Common myeloid progenitor, CD34-positive (primary cell): ENCODE measurements at places on chromosomes 6 and 20.
A peak's percentile ranks its signal among the peaks of the same experiment; 100 is the strongest.

- peak; percentile 19 for DNase-seq
These were observed 15.4 kb upstream of the BTBD3 start for GRCh38 chr20:11902285-11902697.

DNA sequence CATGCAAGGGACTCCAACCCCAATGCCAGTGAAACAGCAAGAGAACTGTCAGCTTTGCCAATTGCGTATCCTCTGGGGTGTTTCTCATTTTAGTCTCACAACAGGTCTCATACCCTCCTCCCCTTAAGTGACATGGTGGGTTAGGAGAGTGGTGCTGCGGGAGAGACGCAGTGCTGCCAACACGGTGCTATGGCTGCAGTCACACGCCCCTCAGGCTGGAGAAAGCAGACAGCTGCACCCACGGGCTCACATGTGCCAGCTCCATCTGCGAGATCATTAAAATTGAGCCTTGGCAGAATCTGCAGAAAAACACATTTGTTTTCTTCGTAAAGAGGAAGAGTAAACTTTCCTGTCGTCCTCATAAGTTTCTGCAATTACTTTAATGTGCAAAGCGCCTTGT is 114.7 kb downstream of the ANKRD60 start:
- DNase-seq: no peak

GRCh38 chr6:12595161-12595811 is 121.3 kb upstream of the PHACTR1 start:
- DNase-seq: peak; percentile 62

DNA sequence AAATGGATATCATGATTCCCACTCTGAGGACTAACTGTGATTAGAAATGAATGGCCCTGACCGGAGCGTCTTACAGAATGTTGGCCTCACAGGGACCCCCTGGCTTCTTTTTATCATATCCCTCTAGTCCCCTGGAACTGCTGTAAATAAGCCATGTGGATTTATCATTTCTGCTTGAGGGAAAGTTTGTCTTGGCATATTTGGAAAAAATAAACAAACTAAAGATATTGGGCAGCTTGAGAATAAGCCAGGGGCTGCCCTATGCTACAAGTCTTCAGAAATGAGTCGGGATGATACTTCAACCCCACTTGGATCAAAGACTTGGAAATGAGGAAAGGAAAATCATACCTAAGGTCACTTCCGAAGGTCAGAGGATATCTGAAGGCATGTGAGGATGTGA is 179.1 kb downstream of the THBS2 start:
- no peak for DNase-seq

GRCh38 chr6:125314009-125314581 is 12.3 kb upstream of the HDDC2 start:
- DNase-seq: peak; percentile 77

GRCh38 chr6:139764498-139764986 is 390.1 kb upstream of the CITED2 start:
- peak; percentile 21 for DNase-seq

DNA sequence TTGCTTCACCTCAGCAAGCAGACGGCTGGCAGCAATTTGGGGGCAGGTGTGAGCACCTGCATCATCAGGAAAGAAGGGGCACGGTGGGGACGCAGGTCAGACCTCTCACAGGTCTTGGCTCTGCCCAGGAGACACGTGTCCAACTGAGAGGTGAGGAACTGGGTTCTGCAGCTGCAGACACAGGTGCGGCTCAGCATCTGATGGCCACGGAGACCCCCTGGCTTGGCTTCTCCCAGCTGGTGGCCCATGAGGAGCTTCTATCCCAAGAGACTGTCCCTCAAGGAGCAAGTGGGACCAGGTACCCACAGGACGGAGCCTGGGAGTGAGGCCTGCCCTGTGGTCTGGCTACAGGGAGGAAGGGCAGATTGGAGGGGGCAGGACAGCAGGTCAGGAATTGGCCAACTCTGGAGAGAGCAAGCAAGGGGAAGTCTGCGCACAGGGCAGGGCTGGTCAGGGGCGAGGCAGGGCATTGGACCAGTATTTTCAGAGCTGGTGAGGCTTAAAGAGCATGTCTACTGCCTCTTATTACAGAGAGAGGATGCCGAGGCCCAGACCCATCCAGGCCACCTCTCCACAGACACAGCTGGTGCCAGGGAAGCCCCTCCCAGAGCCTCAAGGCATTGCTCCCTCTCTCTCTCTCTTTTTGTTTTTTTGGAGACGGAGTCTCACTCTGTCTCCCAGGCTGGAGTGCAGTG is 4.2 kb downstream of the STMN3 start:
- DNase-seq: no peak

GRCh38 chr6:128339635-128340450 is 180.6 kb downstream of the PTPRK start:
- DNase-seq: no peak

DNA sequence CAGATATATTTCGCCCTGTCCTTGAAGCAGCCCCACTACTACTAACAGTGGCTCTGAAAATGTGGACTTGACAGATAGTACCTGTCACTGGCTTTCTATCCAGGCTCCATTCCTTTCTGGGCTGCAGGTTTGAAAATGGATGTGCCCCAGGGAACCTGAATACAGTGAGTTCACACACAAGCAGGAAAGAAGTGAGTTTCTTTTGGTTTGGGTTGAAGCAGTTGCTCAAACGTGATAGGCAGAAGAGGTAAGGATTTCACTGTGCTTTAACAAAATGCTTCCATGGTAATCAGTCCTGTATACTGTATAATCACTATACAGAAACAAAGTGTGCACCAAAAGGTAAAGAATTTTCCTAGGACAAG is 382.9 kb downstream of the PRKN start:
- no peak for DNase-seq

DNA sequence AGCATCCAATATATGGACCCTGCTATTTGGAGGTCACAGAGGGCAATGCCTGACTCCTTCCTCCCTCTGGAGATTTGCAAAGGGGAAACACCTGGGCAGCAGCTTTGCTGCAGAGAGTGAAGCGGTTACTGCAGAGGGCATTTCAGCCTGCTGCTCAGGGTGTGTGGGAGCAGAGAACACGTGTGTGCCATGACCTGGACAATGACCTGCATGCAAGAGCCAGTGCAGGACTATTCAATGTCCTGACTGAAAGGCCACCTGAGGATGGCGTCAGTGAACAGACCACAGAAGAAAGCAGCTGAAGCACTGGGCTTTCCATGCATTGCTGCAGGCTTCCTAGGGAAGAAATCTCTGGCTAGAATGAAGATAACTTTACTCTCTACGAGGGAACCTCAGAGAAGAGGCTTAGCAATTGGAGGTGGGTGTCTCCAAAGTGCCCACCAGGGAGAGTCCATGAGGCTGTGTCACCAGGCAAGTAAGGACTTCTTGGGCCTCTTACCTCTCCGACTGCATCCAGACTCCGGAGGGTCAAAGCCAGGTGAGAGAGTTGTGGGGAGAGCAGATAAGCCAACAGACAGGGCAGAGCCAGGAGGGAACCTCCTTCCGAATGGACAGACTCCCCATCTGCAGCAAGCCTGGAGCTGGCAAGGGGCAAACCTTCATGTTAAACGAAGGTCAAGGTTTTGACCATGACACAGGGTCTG is 52.9 kb upstream of the PMEPA1 start:
- DNase-seq: no peak

DNA sequence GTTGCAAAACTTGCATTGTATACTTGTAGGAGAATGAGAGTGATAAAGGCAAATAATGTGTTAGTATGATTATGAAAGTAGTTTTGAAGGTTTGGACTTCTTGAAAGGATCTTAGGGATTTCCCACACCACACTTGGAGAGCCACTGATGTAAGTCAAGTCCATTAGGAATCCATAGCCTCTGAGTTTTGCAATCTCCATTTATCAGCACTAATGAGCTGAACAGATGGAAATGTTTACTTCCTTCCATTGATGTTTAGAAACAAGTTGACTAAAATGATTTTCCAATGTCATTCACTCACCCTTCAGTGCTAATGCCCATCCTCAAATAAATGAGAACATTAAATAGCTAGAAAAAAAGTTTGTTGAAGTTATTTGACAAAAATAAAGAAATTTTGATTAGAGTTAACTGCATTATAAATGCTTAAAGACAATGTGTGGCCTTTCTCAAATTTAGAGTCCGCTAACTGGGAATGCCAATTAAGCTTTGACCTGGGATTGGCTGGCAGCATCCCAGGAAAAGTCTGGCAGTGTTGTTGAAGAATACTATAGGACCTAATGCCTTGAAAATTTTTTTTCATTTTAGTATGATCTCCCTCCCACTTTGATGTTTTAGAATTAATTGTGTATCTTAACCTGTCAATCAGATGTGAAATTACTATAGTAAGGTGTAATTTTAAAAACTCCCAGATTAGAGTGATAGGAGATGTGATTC is 68.0 kb downstream of the SLC35F1 start:
- no peak for DNase-seq

DNA sequence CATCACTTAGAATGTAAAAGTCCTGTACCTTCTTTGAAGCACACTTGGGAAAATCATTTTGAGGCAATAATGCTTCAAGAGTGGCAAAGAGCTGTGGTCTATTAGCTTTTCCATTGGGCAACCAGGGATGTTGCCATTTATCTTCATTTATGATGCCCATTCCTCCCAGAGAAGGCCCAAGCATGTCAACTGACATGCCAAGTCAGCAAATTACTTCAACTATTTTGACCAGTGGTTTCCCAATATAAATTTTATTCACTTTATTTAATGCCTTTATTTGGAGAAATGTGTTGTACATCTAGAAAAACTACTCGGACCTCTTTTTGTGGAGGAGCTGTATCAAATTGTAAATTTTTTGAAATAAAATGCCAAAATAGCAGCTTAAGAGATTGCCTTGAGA is 164.1 kb upstream of the PCSK2 start:
- no peak for DNase-seq

DNA sequence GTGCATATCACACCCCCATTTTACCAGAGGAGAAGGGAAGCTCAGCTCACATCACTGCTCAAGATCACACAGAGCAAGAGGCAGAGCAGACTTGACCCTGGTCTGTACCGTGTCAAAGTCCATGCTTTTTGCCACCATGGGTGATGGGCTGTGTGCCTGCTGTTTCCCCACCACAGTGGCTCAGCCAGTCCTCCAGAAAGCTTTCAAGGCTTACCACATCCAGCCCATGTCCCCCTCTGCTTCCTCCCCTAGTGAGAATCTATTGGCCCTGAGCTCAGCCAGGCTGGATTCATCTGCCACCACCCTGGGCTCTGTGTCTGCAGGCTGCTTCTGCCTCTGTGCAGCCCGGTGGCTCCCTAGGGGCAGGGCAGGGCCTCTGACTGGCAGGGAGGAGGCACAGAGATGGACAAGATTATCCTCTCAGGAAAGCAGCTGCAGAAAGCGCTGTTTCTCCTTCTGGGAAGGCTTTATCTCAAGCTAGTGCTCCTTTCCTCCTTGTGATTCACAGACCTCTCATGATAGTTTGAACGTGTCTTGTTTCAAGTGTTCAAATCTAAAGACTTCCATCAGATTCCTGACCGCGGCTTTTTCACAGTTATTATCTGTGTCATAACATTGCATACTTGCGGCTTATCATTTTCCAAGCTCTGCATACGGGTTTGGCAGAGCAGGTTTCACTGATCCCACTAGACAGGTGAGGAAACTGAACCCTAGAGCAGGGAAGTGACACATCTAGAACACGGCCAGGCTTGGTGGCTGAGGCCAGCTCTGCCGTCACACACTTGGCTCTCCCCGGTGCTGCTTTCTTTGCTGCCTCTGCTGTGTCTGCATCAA is 37.4 kb downstream of the VEGFA start:
- DNase-seq: peak; percentile 85

DNA sequence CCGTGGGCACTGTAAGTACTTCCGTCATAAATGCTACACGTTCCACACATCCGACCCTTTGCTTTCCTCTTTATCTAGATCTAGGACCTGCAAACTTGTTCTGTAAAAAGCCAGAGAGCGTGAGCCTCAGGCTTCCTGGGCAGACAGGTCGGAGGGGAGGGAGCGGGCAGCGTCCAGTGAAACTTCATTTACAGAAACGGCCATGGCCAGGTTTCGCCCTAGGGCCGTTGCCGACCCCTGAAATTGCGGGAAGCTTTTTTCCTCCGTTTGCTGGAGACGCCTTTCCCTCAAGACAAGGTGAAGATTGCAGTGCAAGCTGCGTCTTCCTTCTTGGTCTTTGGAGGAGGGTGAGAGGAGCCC is 155.4 kb downstream of the DLL1 start:
- no peak for DNase-seq

DNA sequence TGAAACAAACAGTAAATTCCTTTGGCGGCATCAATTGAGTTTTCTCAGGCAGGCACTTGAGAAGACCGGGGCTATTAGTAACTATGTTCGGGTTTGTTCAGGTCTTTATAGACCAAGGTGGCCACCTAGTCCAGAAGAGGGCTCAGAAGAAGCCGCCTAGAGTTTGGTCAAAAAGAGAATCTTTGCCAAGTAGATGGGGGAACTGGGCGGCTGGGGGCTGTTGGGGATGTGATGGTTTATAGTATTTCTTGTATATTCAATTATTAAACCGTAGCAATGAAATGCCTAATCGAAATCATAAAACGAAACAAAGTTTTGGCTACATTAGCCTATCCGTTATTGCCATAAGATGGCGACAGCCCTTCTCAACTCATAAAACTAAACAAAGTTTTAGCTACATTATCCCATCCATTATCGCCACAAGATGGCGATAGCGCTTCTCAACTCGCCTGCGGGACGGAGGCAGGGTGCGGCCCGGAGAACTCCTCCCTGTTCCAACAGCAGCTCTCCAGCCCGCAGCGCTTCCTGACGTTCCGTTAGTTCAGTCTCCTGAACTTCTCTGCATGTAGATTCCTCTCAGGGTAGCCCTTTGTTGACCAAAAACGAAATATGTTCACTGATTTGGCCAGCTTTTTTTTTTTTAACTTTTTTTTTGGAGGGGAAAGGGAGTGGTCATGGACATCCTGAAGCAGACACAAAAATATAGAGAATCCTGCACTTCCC is 120.5 kb upstream of the PRSS16 start:
- DNase-seq: peak; percentile 90

DNA sequence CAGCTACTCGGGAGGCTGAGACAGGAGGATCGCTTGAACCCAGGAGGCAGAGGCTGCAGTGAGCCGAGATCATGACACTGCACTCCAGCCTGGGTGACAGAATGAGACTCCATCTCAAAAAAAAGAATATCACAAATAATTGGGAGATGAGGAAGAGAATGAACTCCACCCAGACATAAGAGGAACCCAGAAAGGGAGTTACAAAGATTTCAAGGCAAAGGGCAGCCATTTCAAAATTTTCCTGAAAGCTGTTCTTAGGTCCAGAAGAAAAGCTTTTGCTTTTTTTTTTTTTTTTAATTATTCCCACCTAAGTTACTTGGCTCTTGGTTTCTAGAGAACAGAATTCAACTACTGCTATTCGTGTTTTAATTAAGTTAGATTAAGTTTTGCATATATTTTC is 23.8 kb downstream of the MYB start:
- no peak for DNase-seq

GRCh38 chr6:36906539-36907325 is 21.0 kb downstream of the C6orf89 start:
- DNase-seq: no peak

DNA sequence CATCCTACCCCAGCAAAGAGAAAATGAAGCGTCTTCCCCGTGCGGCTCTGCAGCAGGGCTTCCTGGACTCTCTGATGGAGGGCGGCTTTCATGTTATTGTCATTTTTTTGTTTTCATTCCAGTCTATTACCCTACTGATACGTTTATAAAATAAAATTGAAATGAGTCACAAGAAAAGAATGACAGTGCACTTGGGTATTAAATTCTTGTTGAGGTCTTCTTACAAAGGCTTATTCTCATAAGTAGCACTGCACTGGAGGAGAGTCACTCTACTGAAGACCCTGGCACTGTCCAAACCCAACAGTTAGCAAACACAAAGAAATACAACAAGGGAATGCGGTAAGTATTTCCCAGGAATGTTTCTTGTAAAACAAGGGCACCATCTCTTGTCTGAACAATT is 379.3 kb downstream of the MAFB start:
- DNase-seq: no peak
